GM12878 (cell line): ENCODE measurements at places on chromosomes 13 and 19.

GRCh38 chr19:5141850-5142724 lies 173.2 kb downstream of the KDM4B start:
- no peak for DNase-seq

GRCh38 chr13:33213024-33213768 lies 72.4 kb downstream of the STARD13 start:
- DNase-seq = no peak

DNA sequence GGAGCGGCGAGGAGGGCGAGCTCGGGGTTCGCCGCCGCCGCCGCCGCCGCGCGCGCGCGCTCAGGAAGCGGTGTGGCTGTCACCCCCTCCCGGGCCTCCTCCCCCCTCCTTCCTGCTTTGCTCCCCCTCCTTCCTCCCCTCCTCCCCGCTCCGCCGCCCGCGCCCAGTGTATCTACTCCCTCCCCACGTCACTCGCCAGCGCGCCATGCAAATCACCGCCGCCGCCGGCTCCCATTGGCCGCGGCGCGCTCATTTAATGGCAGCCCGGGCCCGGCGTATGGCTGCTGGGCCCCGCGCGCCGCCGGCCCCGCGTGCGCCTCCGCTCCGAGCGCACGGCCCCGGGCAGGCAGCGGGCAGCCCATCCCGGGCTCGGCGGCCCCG lies 335 bp upstream of the SOX1 start:
- no peak for DNase-seq

DNA sequence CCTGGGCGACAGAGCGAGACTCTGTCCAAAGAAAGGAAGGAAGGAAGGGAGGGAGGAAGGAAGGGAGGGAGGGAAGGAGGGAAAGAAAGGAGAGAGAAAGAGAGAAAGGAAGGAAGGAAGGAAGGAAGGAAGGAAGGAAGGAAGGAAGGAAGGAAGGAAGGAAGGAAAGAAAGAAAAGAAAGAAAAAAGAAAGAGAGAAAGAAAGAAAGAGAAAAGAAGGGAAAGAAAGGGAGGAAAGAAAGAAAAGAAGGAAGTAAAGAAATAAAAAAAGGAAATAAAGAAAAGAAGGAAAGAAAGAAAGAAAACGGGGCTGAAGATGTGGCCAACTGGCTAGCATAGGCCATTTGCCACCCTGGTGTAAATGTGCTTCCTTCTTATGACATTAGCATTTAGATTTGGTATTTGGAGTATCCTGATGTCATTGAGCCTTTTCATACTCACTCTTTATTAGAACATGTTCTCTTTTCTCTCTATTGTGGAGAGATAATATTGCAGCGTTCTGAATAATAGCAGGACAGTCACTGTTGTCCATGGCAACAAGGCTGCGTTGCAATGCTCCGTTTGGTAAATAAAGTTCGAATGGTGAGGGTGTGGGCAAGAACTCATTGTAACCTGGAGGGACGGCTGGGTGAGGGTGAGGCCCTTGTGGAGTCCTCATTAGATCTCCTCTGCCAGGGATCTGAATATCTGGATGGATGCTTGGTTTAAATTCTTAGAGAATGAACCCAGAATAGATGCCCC lies 173.9 kb upstream of the UBL3 start:
- no peak for DNase-seq

DNA sequence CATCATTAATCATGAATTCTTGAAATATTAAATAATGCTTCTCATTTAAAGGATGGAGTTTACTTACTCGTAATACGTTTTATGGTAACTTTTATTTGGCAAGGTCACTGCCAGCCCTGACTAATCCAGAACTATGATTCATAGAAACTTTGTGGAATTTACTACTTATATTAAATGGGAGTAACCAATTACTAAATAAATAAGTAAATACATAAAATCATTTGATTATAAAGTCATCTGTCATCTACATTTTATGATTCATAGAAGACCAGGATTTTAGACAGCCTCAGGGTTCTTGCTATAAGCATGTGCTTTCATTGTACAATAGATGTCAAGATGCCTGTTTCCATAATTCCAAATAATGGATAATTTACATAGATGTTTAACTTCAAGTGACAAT lies 611.1 kb downstream of the TBC1D4 start:
- no peak for DNase-seq

DNA sequence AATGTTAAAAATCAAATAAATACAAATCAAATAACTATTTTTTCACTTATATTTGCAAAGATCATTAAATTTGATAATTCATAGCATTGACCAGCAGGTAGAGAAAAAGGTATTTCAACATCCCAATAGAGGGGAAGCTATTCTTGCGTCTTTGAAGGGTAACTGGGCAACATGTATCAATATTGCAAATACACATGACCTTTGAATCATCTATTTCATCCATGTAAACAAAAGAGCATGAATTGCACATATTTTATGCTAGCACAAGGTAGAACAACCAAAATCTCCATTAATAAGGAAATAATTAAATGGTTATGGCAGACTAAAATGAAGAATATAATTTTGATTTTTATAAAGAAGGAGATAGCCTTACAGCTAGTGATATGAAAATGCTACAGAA lies 372.8 kb downstream of the GPC5 start:
- DNase-seq = no peak

- DNase-seq = no peak
Observed at GRCh38 chr19:49651029-49651819, 9.2 kb downstream of the SCAF1 start.

- no peak for DNase-seq
Observed at GRCh38 chr13:41203810-41204209, 9.4 kb upstream of the KBTBD7 start.

- no peak for DNase-seq
Observed at GRCh38 chr13:33545492-33545891, 259.9 kb upstream of the STARD13 start.

- DNase-seq = no peak
Observed at GRCh38 chr19:55254625-55254977, 4.2 kb downstream of the PPP6R1 start.

GRCh38 chr13:39765801-39766463 lies 110.5 kb downstream of the COG6 start:
- no peak for DNase-seq

DNA sequence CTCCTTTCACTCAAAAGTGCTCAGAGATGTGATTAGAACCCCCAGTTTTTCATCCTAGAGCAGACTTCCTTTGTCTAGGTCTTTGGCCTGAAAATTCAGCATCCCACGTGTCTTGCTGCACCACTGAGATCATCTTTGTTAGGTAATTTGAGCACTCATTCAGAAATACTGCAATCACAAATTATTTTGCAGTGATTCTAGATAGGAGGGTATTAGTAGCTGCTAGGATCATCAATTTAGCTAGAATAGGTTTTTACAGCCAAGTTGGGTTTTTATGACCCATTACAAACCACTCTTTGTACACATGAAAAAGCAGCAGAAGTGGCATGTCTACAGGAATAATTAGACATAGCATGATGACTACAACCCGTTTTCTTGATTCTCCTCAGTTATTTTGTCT lies 219.6 kb downstream of the GPC6 start:
- no peak for DNase-seq

DNA sequence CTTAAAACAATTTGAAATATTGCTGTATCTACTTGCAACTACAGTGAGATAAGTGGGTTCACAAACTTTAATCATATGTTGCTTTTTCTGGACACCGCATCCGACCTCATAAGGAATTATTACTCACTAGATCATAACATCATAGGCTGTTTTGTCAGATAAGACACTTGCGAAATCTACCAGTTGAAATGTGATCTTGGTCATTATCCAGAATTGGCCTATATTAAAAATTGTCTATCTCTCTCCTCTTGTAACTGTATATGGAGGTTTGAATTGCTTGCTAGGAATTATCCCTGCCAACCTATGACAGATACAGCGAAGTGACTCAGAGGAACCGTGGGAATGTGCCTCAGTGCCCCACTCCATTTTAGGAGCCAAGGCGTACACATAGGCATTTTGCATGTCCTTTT lies 117.0 kb upstream of the POSTN start:
- DNase-seq = no peak

DNA sequence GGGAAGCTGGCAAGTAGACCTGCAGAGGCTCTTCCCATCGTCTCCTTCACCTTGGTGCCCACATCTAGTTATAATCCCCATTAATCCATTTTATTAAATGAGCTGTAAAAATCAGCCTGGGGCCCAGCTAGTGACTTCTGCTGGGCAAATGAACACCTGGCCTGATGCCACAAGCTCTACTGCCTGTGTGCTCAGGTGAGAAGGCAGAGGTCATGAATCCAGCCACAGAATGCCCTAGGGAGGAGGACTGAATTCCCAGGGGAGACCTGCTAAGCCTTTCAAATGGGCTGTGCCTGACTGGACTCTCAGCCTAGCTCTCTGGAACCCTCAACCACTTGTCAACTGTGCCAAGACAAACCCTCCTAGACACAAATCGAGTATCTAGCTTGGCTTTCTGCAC lies 74.0 kb downstream of the PDS5B start:
- no peak for DNase-seq

- DNase-seq = no peak
Observed at GRCh38 chr13:114145722-114146121, 13.3 kb upstream of the RASA3 start.
